ENCODE measurements at places on chromosomes 2 and 18.

DNA sequence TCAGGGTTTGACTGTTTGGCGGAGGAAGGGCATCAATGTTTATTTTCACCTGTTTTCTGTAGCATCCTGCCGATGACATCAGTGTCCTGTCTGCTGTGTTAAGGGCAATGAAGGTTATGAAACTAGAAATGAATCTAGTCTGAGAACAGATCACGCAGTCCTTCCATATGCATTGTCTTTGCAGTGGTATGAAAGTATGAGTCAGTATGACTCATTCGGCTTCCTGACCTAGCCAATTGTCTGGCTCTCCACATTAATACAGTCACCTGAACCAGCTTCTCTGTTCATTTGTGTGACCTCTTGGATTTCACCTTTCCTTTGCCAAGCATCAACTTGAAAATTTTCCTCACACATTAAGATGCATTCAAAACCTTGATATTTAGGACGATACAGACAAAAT is 353.8 kb downstream of the RND3 start:
- no peaks in the 10 kb centered on the region for H3K27me3 ChIP-seq
- H3K4me3 ChIP-seq, result no peak overlapping the region
- no peak overlapping the region for H3K27ac ChIP-seq
- peaks cover 18% of the 10 kb centered on the region for H3K4me1 ChIP-seq
- no peak for DNase-seq

GRCh38 chr2:42261518-42262195 is 92.5 kb downstream of the EML4 start:
- no peak for DNase-seq
- H3K4me1 ChIP-seq, result no peaks in the 10 kb centered on the region
- H3K27me3 ChIP-seq, result no peaks in the 10 kb centered on the region
- no peak overlapping the region for H3K27ac ChIP-seq
- H3K4me3 ChIP-seq, result no peak overlapping the region

- no peak for DNase-seq
- H3K4me1 ChIP-seq, result no peaks in the 10 kb centered on the region
- H3K27me3 ChIP-seq, result no peaks in the 10 kb centered on the region
- no peak overlapping the region for H3K27ac ChIP-seq
- H3K36me3 ChIP-seq, result no peaks in the 10 kb centered on the region
Observed at GRCh38 chr2:37357069-37357468, 12.6 kb downstream of the QPCT start.

- H3K4me1 ChIP-seq, result peaks cover 19% of the 10 kb centered on the region
- peaks cover 15% of the 10 kb centered on the region for H3K36me3 ChIP-seq
- no peaks in the 10 kb centered on the region for H3K27me3 ChIP-seq
- peak overlapping the region; percentile 87 for H3K27ac ChIP-seq
- peak; percentile 63 for DNase-seq
- H3K4me3 ChIP-seq, result peak overlapping the region; percentile 26
Observed at GRCh38 chr2:43218702-43219382, 7.6 kb downstream of the ZFP36L2 start.

DNA sequence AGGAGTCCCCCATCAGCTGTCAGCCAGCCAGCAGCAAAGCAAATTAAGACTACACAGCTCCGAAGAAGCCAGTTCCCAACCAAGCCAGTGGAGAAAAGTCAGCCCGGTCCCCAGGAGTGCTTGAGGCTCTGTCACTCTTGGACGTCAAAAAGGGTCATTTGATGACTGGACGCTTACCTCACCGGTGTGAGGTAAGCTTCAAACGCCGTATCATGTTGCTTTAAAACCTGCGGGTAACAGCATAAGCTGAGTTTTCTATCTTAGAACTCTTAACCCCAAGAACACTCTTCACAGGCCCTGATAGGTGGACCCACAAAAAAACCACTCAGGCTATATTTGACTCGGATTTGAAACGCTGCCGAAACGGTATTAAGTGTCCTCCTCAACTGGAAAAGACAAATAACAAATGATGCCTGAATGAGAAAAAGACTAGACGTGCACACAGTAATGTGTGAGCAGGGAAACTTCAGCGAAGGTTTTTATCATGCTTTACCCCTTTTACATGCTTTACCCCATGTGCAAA is 682 bp upstream of the LNPK start:
- no peaks in the 10 kb centered on the region for H3K4me1 ChIP-seq
- no peaks in the 10 kb centered on the region for H3K27me3 ChIP-seq

DNA sequence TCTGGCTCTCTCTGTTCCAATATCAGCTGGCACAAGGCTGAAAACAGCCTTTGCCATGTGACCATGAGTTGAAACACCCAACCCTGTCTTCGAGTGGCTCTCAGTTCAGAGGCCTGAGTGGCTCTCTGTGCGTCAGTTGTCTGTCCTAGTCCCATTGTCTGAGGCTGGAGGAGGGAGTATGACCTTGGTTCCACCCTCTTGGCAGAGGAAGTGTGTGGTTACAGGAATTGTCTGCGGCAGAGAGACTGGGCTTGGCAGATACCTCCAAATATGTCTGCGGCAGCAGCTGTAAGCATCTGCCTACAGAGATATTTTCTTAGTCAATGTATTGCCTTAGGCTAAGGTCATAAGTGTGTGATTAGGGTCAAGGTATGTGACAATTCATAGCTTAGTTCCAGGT is 32.6 kb downstream of the CNGA3 start:
- no peak overlapping the region for H3K4me3 ChIP-seq
- peak; percentile 27 for DNase-seq
- H3K4me1 ChIP-seq, result peaks cover 6% of the 10 kb centered on the region
- H3K27me3 ChIP-seq, result no peaks in the 10 kb centered on the region
- no peaks in the 10 kb centered on the region for H3K36me3 ChIP-seq
- no peak overlapping the region for H3K27ac ChIP-seq

DNA sequence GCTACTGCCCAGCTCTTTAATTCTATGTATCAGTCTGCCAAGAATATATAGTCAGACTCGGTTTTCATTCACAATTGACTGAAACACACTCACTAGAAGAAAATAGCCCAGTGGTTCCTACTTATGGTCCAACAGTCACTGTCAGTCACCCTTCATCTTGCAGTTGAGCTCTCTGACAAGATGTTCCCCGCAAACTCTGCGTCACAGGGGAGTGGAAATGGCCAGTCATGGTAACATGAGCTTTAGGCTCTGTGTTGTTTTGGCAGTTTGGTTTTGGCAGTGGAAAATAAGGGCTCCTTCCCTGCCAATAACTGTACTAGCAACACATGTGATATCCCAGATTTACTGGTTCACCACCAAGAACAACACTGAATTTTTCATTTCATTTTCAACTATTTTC is 122.5 kb downstream of the PRPF40A start:
- DNase-seq, result no peak
- no peak overlapping the region for H3K4me3 ChIP-seq
- no peaks in the 10 kb centered on the region for H3K4me1 ChIP-seq
- no peaks in the 10 kb centered on the region for H3K27me3 ChIP-seq

DNA sequence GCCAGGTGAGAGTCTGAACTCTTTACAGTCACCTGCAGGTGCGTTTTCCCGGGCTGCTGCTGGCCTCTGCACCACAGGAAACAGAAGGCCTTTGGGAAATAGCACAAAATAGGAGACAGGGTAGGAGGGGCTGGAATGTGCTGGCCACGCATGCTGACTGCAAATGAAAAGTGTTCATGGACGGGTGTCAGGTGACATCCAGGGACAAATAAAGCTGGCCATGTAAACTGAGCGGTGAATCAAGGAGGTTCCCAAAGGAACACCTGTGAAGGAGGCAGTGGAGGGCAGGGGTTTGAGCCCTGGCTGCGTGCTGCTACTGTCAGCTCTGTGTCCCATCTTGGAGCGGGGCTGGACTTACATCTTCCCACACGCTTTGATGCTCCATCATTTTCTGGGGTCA is 42.4 kb upstream of the GBX2 start:
- no peaks in the 10 kb centered on the region for H3K27me3 ChIP-seq
- no peak overlapping the region for H3K4me3 ChIP-seq
- no peak for DNase-seq
- no peak overlapping the region for H3K27ac ChIP-seq
- H3K36me3 ChIP-seq, result no peaks in the 10 kb centered on the region
- no peaks in the 10 kb centered on the region for H3K4me1 ChIP-seq

DNA sequence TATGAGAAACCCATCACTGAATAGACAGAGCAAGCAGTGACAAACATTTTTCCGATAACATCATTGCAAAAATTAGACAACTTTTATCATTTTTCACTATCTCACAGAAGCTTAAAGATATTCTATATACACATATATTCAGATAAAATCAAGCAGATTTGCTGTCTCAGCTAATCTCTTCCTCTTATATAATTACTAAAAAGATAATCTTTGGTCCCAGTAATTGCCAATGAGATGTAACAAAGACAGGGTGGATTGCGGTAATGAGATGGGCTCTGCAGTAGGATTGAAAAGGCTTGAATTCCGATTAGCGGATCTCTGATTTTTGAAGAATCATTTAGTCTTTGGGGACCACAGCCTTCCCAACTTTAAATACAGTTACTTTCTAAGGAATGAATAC is 63.5 kb downstream of the SYT4 start:
- H3K27ac ChIP-seq, result no peak overlapping the region
- H3K27me3 ChIP-seq, result no peaks in the 10 kb centered on the region
- H3K36me3 ChIP-seq, result no peaks in the 10 kb centered on the region
- no peaks in the 10 kb centered on the region for H3K4me1 ChIP-seq

DNA sequence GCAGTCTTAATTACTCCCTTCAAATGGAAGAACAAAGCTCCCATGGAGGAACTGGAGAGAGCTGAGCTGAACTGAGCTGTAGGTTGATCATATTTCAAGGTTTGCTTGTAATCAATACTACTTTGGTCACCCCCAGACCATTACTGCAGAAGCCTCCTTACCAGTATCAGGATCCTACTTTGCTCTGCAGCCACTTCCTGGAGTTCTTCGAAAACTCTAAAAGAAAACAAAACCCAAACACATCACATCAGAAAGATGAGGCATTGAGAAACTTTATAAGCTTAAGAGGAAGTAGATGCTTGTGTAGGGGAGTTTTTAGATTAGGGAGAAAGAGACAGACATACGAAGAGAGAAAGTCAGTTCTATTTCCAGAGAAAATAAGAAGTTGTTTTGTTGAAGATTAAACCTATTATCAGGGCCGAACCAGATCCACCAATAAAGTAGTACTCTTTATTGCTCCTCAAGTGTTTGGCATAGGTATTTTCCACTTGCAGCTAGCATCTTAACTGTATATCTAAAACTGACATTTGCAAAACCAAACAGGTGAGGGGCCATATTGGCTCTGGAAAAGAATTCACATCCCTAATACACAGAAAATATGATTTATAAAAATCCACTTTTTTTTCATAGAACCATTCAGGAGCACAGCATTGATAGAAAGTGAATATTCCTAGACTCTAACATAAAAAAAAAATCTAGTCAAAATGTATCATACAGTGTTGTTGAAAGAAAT is 166.9 kb upstream of the KLF7 start:
- no peaks in the 10 kb centered on the region for H3K36me3 ChIP-seq
- H3K4me1 ChIP-seq, result no peaks in the 10 kb centered on the region
- DNase-seq, result no peak
- no peaks in the 10 kb centered on the region for H3K27me3 ChIP-seq

DNA sequence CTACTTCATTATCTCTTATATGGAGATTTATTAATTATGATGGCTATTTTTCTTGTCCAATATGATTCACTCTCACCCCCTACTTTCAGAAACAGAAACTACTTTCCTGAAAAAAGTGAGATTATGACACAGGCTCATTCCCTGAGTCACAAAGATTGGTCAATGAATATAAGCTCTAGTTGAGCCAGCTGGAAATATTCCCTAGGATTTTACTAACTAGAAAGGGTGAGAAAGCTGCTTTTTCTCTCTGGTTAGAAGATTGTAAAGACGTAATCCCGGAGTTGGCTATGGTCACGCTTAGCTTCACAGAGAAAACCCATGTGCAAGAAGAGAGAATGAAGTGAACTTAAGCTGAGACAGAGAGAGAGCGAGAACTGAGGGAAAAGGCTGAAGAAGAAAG is 223.7 kb upstream of the SMAD7 start:
- no peak for DNase-seq
- no peak overlapping the region for H3K27ac ChIP-seq
- no peak overlapping the region for H3K4me3 ChIP-seq

DNA sequence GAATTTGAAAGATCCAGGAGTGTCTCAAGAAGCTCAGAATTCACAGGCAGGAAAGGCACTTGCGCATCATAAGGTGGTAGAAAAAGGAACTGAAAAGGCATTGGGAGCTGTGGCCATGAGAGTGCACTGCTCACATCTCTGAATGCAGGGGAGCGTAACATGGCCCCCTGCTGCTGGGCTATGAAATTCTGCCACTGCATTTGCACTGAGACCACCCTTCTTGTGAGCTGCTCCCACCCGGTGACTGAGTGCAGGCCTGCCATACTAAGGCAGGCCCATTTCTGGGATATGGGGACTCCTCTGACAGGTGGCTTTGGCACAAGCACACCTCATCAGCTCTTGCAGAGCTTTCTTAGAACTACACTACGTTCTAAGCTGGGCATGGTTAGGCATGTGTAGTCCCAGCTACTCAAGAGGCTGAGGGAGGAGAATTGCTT is 25.3 kb upstream of the STARD7 start:
- DNase-seq, result no peak
- no peaks in the 10 kb centered on the region for H3K4me1 ChIP-seq
- H3K36me3 ChIP-seq, result no peaks in the 10 kb centered on the region
- no peaks in the 10 kb centered on the region for H3K27me3 ChIP-seq

- DNase-seq, result no peak
- no peaks in the 10 kb centered on the region for H3K27me3 ChIP-seq
- H3K36me3 ChIP-seq, result no peaks in the 10 kb centered on the region
- H3K4me3 ChIP-seq, result no peak overlapping the region
Observed at GRCh38 chr18:56987236-56987635, 159.7 kb upstream of the BOD1L2 start.

DNA sequence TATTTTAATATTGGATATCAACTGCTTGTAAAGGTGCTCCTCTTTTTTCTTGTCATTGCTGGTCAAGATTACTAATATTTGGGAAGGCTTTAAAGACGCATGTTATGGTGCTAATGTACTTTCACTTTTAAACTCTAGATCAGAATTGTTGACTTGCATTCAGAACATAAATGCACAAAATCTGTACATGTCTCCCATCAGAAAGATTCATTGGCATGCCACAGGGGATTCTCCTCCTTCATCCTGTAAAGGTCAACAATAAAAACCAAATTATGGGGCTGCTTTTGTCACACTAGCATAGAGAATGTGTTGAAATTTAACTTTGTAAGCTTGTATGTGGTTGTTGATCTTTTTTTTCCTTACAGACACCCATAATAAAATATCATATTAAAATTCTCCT is 38.2 kb downstream of the COL3A1 start:
- H3K4me1 ChIP-seq, result peaks cover 6% of the 10 kb centered on the region
- H3K27ac ChIP-seq, result no peak overlapping the region
- H3K4me3 ChIP-seq, result no peak overlapping the region
- no peak for DNase-seq
- no peaks in the 10 kb centered on the region for H3K36me3 ChIP-seq

DNA sequence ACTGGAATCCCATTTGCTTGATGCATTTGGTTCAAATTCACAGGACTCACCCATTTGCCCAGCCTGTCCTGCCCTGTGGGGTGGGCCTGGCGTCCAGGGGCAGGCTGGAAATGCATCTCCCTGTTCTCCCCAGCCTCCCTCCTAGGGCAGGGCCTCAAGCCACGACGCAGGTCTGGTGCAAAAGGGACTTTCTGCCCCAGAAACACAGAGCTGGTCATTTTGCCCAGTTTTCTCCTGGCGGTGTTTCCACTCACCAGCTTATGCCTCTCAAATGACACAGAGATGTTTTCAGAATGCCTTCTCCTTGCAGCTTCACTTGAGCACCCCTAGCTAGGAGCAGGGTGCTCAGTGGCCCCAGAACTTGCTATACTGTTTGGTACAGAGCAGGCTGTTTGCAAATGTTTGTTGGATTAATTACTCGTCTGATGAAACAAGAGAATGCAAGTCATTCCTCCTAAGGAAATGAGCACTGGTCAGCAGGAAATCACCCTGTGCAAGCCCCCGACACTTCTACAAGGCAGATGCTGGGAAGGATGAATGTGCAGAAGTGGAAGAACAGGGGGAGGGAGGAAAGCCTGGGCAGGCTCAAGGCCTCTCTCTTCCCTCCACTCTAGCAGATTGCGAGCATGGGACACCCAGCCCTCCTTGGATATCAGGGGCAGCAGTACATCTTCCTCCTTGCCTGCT is 164.3 kb upstream of the APCDD1 start:
- no peak for DNase-seq
- no peaks in the 10 kb centered on the region for H3K36me3 ChIP-seq
- no peak overlapping the region for H3K27ac ChIP-seq
